Chondrocyte (in vitro differentiated cells): ENCODE measurements at places on chromosomes 7 and 10. TPM values are rescaled to one million over a fixed set of nuclear protein-coding genes. Genes with fewer than 3 reads are reported as not detected.

GRCh38 chr10:29785701-29786100, 150.9 kb upstream of the SVIL start:
- no peak for DNase-seq
- no peaks in the 10 kb centered on the region for H3K36me3 ChIP-seq
- H3K27me3 ChIP-seq = no peaks in the 10 kb centered on the region
- H3K4me3 ChIP-seq = no peak overlapping the region
- no peak overlapping the region for H3K27ac ChIP-seq

GRCh38 chr7:121985476-121986030, 112.6 kb downstream of the PTPRZ1 start:
- H3K4me3 ChIP-seq = no peak overlapping the region
- peaks cover 5% of the 10 kb centered on the region for H3K27me3 ChIP-seq
- H3K27ac ChIP-seq = no peak overlapping the region

- no peak overlapping the region for H3K4me3 ChIP-seq
- no peaks in the 10 kb centered on the region for H3K36me3 ChIP-seq
- no peaks in the 10 kb centered on the region for H3K4me1 ChIP-seq
- DNase-seq = no peak
Measured at GRCh38 chr10:98589691-98590090, 143.0 kb upstream of the HPS1 start.

DNA sequence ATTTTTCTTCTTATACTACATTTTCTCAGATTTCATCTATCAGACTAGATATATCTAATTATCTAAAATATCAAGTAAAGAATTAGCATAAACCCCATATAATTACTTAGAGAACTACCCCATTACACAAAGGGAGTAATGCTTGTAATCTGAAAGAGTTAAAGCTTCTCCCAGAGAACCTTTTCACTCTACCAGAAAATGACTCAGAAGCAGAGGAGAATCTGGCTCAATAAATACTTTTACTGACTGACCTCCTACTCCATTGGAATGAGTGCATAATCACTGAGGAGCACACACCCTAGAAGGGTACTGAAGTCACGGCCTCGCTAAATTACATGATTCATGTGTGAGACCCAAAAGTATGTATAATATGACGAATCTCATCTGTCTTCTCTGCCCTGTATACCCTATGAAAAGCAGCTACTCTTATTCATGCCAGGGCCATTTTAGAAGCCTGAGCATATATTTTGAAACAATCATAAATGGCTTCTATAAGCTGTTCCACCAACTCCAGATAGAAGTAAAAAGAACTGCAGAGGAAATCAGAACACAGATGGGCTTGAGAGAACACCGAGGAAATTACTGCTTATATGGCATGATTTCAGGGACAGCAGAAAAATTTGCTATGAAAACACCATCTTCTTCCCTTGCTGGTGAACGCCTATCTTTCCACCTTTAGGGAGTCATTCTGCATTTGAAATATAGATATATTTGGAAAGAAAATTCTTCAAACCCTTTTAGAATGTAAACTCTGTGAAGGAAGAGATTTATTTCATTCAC, 32.7 kb downstream of the DNMBP start:
- H3K4me3 ChIP-seq = peak overlapping the region; percentile 55
- H3K27me3 ChIP-seq = no peaks in the 10 kb centered on the region
- H3K27ac ChIP-seq = peak overlapping the region; percentile 98
- no peak for DNase-seq

- H3K27ac ChIP-seq = no peak overlapping the region
- peaks cover 1% of the 10 kb centered on the region for H3K36me3 ChIP-seq
- H3K4me3 ChIP-seq = no peak overlapping the region
- DNase-seq = peak; percentile 37
Measured at GRCh38 chr10:70312249-70312648, 28.4 kb upstream of the NPFFR1 start.

GRCh38 chr7:112420236-112420861, 29.9 kb upstream of the IFRD1 start:
- H3K27me3 ChIP-seq = no peaks in the 10 kb centered on the region
- no peak overlapping the region for H3K4me3 ChIP-seq
- no peak for DNase-seq
- H3K4me1 ChIP-seq = peaks cover 32% of the 10 kb centered on the region
- H3K27ac ChIP-seq = peak overlapping the region; percentile 17

DNA sequence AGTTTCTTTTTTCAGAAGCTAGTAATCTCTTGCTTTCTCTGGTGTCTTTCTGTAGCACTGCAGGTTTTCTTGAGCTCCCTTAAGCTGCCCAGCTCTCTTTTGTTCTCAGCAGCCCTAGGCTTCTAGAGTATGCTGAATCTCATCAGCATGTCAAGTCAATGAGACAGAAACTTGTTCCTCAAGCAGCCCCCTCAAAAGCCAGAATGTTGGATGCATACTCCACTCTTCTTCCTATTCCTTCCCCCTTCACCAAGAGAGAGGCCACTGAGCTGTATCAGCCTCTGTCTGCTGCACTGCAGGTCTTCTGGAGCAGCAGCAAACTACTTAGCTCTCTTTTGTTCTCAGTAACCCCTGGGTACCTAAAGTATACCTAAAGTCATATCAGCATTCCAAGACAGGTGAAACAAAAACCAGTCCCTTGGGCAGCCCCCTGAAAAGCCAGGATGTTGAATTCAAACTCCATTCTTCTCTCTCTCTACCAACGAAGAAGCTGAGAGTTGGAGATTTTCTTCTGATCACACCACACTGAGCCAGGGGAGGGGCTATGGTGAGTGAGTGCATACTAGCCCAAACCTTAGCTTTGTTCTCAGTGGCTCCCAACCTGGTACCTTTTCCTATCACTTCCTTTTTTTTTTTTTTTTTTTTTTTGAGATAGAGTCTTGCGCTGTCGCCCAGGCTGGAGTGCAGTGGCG, 73.3 kb upstream of the WAC start:
- no peak overlapping the region for H3K4me3 ChIP-seq
- no peak for DNase-seq
- H3K36me3 ChIP-seq = peaks cover 2% of the 10 kb centered on the region
- no peak overlapping the region for H3K27ac ChIP-seq

DNA sequence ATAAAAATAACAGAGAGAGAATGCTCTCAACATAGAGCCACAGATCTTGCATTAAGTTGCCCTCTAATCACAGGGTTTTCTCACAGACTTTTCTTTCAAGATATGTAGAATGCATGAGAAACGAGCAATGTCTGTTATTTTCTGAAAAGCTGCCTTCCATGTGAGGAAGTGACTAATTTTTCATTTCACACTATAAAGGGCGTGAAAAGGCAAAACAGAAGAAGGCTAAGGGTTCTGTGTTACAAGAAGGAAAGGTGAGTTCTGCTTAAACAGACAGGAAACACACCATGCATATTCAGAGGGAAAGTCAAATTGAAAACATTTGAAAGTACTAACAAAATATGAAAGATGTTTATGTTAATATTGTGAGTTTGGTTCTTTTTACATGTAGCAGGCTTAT, 189.2 kb downstream of the SEMA3D start:
- no peak for DNase-seq
- H3K27me3 ChIP-seq = no peaks in the 10 kb centered on the region
- no peaks in the 10 kb centered on the region for H3K36me3 ChIP-seq
- H3K4me3 ChIP-seq = no peak overlapping the region
- peaks cover 8% of the 10 kb centered on the region for H3K4me1 ChIP-seq

GRCh38 chr7:38801786-38802185, 107.2 kb downstream of the VPS41 start:
- no peaks in the 10 kb centered on the region for H3K27me3 ChIP-seq
- no peak overlapping the region for H3K4me3 ChIP-seq
- H3K4me1 ChIP-seq = peaks cover 17% of the 10 kb centered on the region
- peak overlapping the region; percentile 24 for H3K27ac ChIP-seq
- no peak for DNase-seq
- peaks cover 3% of the 10 kb centered on the region for H3K36me3 ChIP-seq

DNA sequence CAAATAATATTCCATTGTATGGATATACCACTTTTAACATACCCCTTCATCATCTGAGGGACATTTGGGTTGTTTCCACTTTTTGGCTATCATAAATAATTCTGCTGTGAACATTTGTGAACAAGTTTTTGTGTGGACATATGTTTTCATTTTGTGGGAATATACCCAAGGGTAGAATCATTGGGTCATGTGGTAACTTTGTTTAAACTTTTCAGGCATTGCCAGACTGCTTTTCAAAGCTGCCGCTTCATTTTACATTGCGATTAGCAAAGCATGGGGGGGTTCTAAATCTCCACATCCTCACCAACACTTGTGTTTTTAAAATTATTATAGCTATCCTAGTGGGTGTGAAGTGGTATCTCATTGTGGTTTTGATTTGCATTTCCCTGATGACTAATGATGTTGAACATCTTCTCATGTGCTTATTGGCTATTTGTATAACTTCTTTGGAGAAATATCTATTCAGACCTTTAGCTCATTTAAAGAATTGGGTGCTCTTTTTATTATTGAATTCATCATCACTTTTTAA, 8.4 kb upstream of the HHEX start:
- peaks cover 2% of the 10 kb centered on the region for H3K27me3 ChIP-seq
- no peak overlapping the region for H3K4me3 ChIP-seq
- H3K4me1 ChIP-seq = no peaks in the 10 kb centered on the region
- H3K36me3 ChIP-seq = peaks cover 10% of the 10 kb centered on the region
- no peak for DNase-seq

DNA sequence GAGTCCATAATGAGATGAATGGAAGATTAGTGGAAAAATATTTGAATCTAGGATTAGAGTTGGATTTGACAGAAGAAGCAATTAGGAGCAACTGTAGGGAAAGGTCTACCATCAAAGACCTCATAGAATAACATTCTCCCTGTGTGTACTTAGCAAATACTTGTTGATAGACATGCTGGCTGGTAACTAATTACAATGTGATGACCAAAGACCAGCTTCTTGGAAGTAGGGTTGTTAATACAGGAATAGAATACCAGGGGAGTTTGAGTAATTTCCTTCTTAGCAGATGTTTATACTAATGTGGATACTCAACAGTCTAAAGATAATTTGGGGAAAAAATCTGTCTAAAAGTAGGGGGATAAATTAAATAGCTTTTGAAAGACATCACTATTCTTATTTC, 357.5 kb upstream of the BMPER start:
- H3K27me3 ChIP-seq = no peaks in the 10 kb centered on the region
- H3K4me3 ChIP-seq = no peak overlapping the region
- H3K36me3 ChIP-seq = no peaks in the 10 kb centered on the region
- no peak for DNase-seq
- H3K4me1 ChIP-seq = peaks cover 3% of the 10 kb centered on the region

GRCh38 chr10:43384252-43385221, 13.1 kb downstream of the FXYD4 start:
- H3K27ac ChIP-seq = peak overlapping the region; percentile 12
- peak; percentile 35 for DNase-seq
- peaks cover 13% of the 10 kb centered on the region for H3K4me1 ChIP-seq
- H3K36me3 ChIP-seq = peaks cover 25% of the 10 kb centered on the region
- H3K4me3 ChIP-seq = no peak overlapping the region

Gene VIM
- total RNA-seq = 2,627 to 4,580 TPM (median 4,556 TPM) in 3 replicates

Gene PIK3AP1
- total RNA-seq = 9.7 to 12.4 TPM (median 9.9 TPM) in 3 replicates

Gene MSS51
- total RNA-seq = 1.4 to 3.4 TPM (median 2.1 TPM) in 3 replicates

Gene CCL26
- not detected in 3 replicates for total RNA-seq

Gene LLCFC1
- not detected in 3 replicates for total RNA-seq
